ENCODE measurements at places on chromosomes 3 and 15.
A peak's percentile ranks its signal among the peaks of the same experiment; 100 is the strongest.

- DNase-seq: no peak
Observed at GRCh38 chr3:63740116-63740515, 79.0 kb upstream of the C3orf49 start.

DNA sequence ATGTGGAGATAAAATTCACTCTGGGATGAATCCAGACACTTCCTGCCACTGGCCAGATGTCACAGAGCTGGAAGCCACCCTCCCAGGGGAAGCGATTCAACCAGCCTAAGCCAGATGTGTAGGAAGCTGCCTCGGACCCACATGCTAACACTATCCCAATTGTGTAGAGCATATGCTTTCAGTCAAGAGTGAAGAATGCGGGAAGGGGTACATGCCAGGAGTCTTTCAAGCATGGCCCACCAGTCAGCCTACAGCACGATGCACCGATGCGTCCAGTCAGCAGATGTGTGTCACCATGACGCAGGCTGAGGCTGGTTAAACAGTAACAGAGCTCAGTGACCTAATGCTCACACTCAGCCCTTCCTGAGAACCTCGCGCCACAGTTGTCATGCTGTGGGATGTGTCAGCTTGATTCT lies 38.8 kb upstream of the BNC1 start:
- no peak for DNase-seq

- no peak for DNase-seq
Observed at GRCh38 chr3:102896851-102897621, 462.2 kb downstream of the ZPLD1 start.

DNA sequence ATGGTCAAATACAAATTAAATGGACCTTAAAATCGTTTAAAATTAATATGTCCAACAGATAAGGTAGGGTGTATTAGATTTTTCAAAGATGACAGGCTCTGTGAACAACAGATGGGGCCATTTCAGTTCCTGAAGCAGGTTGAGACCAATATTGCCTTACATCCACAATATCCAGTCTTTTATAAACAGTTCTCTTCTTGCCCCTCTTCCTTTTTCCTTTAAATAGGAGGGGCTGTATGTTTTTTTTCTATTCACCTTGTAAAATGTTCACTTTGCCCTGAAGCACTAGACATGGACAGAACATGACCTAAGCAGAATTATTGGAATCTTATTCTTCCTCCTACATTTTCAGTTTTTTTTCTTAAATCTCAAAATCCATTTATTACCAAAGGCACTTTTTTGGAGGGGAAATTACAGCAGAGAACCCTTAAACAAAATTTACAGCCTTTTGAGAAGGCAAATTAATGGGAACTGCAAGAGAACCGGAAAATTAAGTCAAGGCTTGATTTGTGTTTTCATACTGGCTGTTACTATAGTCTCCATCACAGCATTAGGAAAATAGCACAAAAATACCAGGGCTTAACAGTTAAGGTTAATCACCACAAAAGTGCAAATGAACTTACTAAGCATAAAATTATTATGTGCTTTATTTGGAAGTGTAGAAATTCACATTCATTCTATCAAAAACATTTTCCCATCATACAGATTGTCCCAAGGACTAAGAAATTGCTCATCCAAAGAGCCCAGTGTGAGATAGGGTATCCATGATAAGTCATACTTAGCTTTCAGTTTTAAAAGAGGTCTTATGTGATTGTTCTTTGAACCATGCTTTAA lies 55.8 kb downstream of the CMSS1 start:
- no peak for DNase-seq

DNA sequence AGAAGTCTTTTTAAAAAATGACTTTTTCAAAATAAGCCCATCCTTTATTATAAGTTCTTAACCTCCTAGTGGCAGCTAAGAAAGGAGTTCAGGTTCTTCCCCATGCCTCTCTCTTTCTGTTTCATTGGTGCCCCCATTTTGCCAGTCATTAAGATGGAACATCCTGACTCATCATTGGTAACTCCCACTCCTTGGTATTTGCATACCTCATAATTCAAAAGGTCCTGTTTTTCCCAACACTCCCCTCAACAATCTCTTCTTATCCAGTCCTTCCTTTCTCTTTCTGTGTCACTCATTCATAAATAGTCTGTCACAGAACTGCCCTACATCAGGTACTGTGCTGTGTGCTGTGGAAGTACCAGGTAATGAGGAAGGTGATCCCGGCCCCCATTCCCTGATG lies 394.0 kb downstream of the FOXP1 start:
- DNase-seq: no peak

DNA sequence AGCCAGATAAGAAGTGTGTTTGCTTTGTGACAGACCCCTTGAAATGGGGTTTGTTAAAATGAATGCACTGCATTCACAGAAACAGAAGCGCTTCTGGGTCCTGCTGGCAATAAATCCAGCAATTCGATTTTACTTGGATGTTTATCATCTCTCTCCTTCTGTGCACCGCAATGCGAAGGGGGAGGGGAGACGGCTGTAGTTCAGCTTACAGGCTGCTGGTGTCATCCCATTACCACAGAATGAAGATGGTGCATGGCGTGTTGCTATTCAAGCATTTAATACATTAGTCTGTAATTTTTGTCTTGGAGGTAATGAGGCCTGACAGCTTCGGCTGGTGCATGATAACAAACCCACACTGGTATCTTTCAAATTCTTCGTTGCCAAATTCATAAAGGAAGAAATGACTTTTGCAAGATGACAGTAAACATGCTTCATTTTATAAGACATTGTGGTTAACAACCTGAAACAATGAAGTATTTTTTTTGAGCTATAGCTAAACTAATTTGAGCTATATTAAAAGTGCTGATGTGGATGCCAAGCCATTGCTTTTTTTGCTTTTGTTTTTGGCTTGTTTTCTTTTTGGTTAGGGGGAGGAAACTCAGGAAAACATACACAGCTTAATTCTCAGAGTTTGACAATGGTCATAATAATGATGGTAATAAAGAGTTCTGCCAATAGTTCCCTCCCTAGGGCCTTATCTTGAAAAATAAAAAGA lies 418.3 kb downstream of the OTOL1 start:
- no peak for DNase-seq

DNA sequence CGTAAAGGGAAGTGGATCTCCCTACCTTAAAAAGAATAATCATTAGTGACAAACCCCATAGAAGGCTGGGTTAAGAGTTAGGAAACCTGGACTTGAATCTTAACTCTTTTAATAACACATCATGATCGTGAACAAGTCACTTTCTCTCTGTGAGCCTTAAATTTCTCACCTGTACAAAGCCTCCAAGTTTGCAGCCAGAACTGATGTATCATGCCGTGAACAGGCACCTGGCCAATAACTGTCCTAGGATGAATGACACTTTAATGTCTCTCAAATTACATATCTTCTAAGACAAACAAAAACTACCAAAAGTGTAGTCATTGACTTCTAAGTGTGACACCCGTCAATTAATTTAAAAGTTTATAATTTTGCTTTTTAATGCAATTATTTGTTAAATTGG lies 3.9 kb downstream of the UPK1B start:
- DNase-seq: no peak

- DNase-seq: no peak
Observed at GRCh38 chr3:69048990-69049389, 3.1 kb downstream of the TMF1 start.

DNA sequence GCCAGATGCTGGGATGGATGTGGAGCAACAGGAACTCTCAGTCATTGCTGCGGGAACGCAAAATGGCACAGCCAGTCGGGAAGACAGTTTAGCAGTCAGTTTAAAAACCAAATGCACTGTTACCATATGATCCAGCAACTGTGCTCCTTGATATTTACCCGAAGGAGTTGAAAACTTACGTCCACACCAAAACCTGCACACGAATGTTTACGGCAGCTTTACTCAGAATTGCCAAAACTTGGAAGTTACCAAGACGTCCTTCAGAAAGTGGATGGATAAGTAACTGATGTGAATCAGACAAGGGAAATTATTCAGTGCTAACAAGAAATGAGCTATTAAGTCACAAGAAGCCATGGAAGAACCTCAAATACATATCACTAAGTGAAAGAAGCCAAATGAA lies 36.1 kb upstream of the SLC41A3 start:
- DNase-seq: no peak

DNA sequence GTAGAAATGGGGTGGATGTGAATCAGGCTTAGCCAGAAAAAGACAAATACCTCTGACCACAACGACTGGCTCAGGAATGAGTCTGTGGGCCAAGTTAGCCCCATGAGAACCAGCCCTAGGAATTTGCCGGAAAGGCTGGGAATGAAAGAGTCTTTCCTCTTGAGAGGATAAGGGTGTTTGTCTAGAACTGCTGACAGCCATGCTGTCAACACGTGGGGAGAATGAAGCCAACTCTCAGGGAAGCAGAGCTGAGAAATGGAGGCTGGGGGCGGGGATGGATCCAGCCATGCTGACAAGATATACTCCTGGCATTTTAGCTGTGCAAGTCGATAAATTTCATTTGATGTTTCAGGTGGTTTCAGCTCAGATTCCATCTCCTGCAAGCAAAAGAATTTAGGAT lies 10.6 kb upstream of the SLC6A1 start:
- DNase-seq: no peak

- no peak for DNase-seq
Observed at GRCh38 chr15:63244976-63245645, 32.3 kb upstream of the APH1B start.

- DNase-seq: no peak
Observed at GRCh38 chr3:37217098-37217849, 42.9 kb upstream of the LRRFIP2 start.

GRCh38 chr15:57654153-57654852 lies 52.2 kb upstream of the POLR2M start:
- DNase-seq: peak; percentile 42

- DNase-seq: no peak
Observed at GRCh38 chr3:126912027-126912422, 70.9 kb upstream of the PLXNA1 start.

- DNase-seq: peak; percentile 7
Observed at GRCh38 chr3:11944052-11944673, 60.0 kb upstream of the SYN2 start.

DNA sequence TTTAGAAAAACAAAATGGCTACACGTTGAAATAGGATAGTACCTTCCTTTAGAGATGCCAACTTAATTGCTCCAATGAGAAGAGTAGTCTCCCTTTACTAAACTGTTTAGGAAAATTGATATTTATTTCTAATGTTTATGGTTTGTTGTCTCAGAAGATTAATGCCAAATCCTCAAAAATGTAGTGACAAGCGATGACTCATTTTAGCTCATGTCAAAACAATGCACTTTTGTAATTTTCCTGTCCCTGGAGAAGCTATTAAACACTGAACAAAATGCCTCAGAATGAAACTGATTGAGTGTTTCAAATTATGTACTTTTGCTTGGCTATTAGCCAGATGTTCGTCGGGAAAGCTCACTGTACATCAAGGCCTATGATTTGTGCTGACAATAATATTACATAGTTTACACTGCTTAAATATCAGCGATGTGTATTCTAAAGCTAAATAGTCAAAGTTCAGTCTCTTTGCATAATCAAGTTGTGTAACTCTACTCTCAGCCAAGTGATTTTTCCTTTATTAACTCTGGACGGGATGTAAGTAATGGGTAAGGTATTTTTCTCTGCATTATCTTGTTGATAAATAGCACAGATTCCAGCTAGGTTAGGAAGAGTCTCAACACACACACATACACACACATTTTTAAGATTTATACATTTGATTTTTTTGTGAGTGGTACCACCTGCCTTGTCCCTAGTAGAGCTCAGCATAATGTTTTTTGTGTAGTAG lies 83.7 kb downstream of the CMSS1 start:
- peak; percentile 88 for DNase-seq

- DNase-seq: no peak
Observed at GRCh38 chr3:74282202-74282601, 332.3 kb downstream of the CNTN3 start.

GRCh38 chr3:185630182-185630622 lies 44.1 kb downstream of the SENP2 start:
- DNase-seq: peak; percentile 31

- peak; percentile 32 for DNase-seq
Observed at GRCh38 chr3:171459137-171459941, 866 bp downstream of the TNIK start.

GRCh38 chr3:95813244-95813643 lies 1001.1 kb upstream of the EPHA6 start:
- DNase-seq: no peak

Measured in foreskin melanocyte (primary cell).